ENCODE measurements at places on chromosomes 16 and 17.

- DNase-seq: no peak
These were observed 5.7 kb upstream of the RAB40B start for GRCh38 chr17:82703935-82704865.

DNA sequence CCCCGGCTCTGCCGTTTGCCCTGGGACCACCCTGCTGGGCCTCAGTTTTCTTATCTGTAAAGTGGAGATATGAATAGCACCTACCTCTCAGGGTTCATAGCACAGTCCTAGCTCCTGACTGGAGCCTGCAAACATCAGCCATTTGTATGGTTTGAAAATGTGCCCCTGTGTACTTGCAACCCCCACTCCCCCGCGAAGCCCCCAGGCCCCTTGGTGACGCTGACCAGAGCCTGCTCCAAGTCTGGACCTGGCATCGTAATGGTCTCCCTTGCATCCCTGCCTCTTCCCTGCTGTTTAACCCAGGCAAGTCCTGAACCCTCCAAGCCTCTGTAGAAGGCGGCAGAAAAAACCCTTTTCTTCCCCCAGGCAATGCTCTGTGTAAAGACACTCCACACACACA, 128.0 kb downstream of the IRF8 start:
- no peak for DNase-seq

DNA sequence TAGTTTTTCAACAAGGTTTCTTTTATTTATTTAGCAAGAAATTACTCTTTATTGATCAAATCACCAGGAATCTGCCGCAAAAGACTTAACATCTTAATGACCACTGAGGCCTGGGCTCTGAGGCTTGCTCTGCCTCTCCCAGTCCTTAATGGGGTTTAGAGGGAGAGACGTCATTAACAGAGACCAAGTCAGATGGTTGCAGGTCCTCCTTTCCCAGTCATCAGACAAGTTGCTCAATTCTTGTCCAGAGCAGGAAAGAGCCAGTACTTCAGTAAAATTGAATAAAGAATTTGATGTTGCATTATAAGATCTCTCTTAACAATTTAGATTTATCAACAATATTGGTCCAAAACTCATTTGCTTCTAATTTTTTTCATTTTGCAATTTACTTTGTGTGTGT, 2.0 kb downstream of the SEPHS2 start:
- DNase-seq: no peak

GRCh38 chr17:5686074-5686635, 101.8 kb upstream of the NLRP1 start:
- DNase-seq: no peak

Data from SK-N-MC (cell line).